Chondrocyte (in vitro differentiated cells): ENCODE measurements at places on chromosomes 2 and 18. TPM values are rescaled to one million over a fixed set of nuclear protein-coding genes. Genes with fewer than 3 reads are reported as not detected.

GRCh38 chr2:104033399-104033798, 820.5 kb upstream of the POU3F3 start:
- no peak for DNase-seq

The ANKAR gene
- 4.0 to 6.4 TPM (median 4.4 TPM) in 3 replicates for total RNA-seq

DNA sequence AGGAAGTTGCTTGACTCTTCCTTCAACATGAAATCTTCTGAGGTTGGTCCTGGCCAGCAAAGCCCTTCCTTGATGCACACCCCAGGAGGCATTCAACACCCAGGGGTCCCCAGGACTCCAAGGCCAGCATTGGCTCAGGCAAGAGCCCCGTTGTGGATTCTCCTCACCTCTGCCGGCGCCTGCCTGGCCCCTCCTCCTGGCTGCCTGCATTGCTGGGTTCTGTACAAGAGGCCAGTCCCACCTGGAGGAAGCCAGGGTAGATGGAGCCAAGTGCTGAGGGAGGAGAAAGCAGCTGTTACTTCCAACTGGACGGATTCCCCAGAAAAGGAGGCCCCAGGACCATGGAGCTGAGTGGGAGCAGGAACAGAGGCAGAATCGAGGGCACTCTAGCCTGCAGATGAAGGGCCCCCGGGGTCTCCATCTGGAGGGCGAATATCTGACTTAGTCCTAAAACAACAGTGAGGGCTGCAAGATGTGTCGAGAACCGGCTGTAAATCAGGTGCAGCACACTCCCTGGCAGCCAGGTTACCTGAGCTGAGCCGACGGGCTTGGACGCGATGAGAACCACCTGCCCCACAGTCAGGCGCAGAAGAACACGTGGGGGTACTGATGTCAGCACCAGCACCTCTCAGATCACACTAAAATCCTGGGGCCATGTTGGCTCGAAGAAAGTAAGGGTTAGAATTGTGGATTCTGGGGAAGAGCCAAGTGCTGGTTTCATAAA, 399.6 kb upstream of the SALL3 start:
- no peak for DNase-seq

- no peak for DNase-seq
These were observed 82.6 kb upstream of the FOSL2 start for GRCh38 chr2:28310107-28310506.

The PAX8 gene
- 0.29 TPM in 1 of 3 replicates, not detected in the others for total RNA-seq

DNA sequence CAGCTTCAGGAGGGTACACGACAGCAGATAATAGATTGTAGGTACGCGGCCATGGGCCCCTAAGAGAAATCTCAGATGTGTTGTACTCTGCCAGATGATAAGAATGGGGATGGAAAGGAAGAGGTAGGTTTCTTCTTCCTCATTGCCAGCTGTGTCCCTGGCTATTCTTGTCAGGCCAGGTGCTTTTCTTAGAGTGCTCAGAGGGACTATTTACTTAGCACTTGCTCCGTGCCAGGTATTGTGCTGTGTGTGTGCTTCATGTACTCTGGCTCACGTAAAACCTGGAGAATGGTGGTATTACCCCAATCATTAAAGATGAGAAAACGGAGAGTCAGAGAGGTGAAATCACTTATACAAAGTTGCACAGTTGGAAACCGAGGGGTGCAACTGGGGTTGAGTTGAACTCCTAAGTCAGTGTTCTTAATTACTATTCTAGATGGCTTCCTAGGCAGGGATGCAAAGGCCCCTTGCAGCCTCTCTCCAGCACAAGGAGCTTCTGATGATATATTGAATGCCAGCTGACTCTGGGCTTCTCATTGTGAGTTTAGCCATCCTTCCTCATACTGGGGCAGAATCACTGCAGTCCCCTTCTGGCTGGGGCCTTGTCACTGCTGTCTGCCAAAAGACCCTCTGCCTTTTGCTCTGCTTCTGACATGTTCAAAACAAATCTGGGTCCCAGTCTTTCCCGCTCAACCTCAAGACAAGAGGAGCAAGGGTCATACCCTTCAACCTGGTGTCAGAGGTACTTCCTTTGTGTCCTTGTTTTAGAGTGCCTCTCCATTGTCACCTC, 60.7 kb downstream of the LYPD1 start:
- DNase-seq, result no peak

GRCh38 chr2:152127628-152128027, 28.8 kb upstream of the CACNB4 start:
- no peak for DNase-seq

- no peak for DNase-seq
These were observed 601 bp downstream of the ENOSF1 start for GRCh38 chr18:711657-712400.

GRCh38 chr2:17627434-17627833, 86.9 kb downstream of the VSNL1 start:
- DNase-seq, result no peak

DNA sequence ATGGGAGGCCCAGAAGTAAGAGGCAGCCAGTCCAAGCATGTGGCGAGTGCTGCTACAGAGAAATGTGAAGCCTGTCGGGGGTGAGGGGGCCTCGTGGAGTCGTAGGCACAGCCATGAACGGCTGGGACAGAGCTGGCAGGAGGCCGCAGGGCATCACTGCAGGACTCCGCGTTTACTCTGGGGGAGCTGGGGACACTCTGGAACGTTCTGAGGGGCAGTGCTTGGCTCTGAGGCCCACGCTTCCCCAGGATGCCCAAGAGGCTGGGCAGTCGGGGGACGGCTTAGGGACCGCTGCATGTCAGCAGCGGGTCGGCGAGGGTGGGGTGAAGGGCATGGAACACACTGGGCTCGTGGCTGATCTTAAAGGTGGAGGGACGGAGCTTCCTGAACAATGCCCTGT, 6.6 kb downstream of the TMEM18 start:
- no peak for DNase-seq

The GATA6 gene
- 3.6 to 13.9 TPM (median 13.1 TPM) in 3 replicates for total RNA-seq

The MERTK gene
- 3.1 to 6.4 TPM (median 3.2 TPM) in 3 replicates for total RNA-seq

- no peak for DNase-seq
These were observed 62.9 kb downstream of the VRK2 start for GRCh38 chr2:58109481-58109880.

DNA sequence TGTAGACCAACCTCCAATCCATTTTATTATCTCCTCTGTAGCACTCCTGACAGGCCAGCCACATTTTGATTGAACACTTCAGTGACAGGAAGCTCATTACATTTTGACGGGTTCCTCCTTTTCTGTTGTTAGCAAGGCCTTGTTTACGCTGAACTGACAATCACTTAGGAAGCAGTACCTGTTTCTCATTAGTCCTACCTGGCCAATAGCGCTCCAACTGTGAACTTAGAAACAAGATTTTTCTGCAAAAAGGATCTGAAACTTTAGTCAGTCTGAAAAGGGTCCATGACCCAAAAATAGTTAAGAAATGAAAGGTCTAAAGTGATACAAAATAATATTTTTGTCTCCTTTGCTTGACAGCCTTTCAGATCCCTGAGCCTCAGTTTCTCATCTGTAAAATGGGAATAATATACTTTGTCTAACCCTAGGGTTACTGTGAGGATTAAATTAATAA, 119.6 kb upstream of the MSTN start:
- no peak for DNase-seq
